ENCODE measurements at places on chromosomes 11 and 22. TPM values are rescaled to one million over a fixed set of nuclear protein-coding genes. Genes with fewer than 3 reads are reported as not detected.

Gene RIBC2
- total RNA-seq = 0.11 TPM

Gene PRG3
- not detected for total RNA-seq

Gene CNTF
- total RNA-seq = 1.5 TPM

Gene HOATZ
- not detected for total RNA-seq

Gene OR9G1
- total RNA-seq = not detected

Gene KCNJ4
- not detected for total RNA-seq

Gene ART1
- not detected for total RNA-seq
